ENCODE measurements at places on chromosomes 6 and 20.
A peak's percentile ranks its signal among the peaks of the same experiment; 100 is the strongest.

DNA sequence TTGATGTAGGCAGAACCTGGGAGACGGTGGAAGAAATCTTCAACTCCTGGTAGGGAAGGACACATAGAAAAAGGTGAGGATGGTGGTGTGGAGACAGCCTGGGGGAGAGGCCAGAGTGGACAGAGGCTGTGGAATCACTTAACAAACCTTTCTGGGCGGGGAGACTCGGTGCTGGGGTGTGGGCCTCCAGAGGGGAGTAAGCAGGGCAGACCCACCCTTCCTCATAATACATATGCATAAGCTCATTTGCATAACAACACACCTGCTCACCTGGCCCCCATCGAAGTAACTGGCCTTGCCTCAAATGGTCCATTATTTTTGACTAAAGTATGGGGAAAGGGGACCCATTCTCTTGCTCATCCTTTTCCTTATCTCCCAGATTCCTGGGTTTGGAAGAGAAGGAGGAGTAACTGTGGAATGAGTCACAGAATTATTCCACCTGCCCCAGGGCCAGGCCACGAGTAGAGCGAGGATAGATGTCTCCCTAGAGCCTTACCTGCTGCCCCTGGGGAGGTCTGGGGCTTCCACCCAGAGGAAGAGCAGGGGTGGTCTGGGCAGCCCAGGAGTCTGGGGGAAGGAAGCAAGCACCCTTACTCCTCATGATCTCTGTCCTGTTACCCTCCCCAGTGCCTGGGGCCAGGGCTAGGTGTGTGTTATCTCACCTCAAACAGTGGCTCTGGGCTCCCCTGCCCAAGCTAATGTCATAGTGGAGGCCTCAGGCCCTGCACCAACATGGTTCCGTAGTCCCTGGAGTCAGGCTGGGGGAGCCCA, 10.7 kb upstream of the VEGFA start:
- DNase-seq: peak; percentile 44

- DNase-seq: peak; percentile 44
Measured at GRCh38 chr20:1897965-1898464, 2.8 kb downstream of the SIRPA start.

GRCh38 chr6:138307352-138307751, 70.4 kb upstream of the SMIM28 start:
- DNase-seq: peak; percentile 94

GRCh38 chr20:8094415-8094818, 37.6 kb upstream of the PLCB1 start:
- DNase-seq: no peak

- DNase-seq: no peak
Measured at GRCh38 chr20:9532069-9532838, 17.9 kb downstream of the LAMP5 start.

DNA sequence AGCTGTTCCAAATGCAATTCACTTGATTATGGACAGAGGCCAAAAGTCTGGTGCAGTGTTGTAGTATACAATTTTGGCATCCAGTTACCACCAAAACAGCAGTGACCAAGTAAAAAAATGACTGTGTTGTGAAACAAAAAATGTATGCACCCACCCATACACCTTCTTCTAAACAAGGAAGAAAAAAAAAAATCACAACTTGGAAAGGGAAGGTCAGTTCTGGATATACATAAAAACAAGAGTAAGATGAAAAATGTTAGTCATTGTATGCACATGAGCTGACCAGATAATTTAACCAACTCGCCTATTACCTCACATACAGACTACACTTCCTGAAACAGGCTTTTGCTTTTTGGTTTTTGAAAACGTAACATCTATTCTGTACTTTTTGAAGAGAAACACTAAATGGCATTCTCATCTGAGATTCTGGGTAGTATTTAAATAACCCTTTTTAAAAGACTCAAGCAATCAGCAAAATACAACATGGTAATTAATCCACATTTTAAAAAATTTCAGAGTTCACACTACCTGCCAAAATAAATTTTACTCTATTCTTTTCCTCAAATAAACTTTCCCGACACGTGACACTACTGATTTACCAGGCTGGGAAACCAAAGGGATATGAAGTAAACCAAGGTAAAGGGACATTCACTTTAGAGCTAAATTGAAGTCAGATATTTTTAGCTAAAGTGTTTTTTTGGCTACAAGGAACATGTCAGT, 141.6 kb upstream of the SHLD1 start:
- peak; percentile 57 for DNase-seq

DNA sequence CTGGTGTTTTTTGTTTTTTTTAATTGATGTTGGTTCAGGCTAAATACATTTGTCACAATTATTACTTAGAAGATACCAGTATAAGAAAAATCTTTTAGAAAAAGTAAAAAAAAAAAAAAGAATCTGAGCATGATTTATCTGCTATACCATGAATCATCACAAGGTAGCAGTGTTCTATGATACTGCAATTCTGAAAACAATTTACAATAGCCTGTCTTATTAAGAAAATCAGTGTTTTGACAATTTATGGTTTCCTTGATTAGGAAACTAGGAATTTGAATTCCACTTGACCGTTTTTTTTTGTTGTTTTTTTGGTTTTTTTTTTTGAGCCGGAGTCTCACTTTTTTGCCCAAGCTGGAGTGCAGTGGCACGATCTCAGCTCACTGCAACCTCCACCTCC, 9.3 kb upstream of the MAK start:
- DNase-seq: peak; percentile 16

DNA sequence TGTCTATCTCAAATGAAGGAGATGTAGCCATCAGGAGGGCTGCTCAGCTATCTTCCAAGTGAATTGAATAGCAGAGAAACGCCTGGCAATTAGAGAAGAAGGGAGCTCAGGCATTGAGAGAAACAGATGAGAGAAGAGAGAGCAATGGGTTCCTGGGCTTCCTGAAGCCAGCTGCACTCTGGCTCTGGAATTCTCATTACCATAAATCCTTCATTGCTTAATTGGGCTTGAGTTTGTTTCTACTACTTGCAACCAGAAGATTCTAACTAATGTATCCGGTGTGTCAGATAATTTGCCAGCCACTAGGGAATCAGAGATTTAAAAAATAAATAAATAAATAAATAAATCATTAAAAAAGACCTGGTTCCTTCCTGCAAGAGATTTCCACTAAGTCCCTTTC, 25.0 kb upstream of the CDKAL1 start:
- DNase-seq: no peak

DNA sequence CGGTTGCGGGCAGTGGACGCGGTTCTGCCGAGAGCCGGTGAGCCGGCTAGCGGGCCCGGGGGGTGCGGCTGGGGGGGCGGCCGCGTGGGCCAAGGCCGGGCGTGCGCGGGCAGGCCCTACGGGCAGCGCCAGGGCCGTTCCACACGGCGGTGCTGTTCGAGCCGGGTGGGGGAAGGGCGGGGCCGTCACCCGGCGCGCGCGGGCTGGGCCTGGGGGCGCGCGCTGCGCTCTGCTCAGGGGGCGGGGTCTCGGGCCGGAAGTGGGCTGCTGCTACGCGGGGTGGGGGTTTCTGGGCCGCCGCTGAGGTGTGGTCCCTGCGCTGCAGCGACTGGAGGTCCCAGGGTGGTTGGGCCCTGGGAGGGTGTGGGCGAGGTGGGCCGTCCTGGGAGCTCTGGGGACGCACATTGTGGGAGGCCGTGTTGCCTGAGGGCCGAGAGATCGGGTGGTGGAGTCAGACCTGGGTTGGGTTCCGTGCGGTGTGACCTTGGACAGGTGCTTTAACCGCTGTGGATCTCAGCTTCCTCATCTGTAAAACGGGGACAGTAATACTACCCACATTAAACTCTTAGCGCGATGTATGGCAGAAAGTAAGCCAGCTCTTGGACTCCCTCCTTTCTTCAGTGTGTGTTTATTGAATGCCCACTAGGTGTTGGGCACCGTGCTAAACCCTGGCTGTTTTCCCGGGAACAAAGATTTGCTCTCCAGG, 391 bp downstream of the MAPRE1 start:
- peak; percentile 45 for DNase-seq

DNA sequence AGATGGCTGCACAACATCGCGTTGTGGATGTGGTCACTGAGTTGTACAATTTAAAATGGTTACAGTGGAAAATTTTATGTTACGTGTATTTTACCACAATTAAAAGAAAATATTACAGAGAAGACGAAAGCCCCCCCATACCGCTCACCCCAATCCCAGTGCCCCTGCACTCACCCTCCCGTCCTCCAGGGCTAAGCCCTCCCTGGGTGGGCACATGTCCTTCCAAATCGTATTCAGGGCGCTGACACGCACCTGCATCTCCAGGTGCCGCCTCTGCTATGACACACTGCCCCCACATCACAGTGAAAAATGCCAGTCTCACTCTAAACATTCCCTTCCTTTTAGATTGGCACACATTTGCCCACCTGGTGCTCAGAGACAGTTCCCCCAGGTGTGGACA, 49.4 kb downstream of the PSMG4 start:
- no peak for DNase-seq

DNA sequence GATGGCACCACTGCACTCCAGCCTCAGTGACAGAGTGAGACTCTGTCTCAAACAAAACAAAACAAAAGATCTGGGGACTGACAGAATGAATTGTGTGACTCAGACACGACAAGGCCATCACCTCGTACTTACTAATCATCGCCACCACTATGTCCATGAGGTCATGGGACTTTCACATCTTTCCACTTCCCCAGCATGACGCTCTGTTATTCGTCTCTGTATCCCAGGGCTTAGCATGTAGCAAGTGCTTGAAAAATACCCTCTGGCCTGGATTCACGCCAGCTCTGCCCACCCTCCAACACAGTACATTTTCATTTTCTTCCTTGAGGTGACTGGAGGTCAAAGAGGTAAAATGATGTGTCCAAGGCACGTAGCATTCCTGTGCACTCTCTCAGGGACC, 27.8 kb downstream of the FGD2 start:
- no peak for DNase-seq

DNA sequence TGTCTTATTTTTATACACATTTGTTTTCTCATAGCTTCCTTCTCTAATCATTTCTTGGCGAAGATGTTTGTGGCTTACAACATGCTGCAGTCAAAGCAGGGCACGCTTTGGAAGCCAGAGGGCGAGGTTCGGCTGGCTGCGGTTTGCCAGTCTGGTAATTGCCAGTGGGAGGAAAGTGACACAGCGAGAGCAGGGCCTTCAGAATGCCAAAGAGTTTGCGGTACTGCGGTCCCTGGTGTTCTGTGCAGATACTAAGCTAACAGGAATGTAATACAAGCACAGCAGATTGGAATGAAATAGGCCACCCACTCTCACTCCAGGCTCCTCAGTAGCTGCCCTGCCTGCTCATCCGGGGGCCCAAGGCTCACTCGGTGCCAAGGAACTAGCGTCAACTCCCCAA, 58.7 kb upstream of the TGM3 start:
- DNase-seq: peak; percentile 98

DNA sequence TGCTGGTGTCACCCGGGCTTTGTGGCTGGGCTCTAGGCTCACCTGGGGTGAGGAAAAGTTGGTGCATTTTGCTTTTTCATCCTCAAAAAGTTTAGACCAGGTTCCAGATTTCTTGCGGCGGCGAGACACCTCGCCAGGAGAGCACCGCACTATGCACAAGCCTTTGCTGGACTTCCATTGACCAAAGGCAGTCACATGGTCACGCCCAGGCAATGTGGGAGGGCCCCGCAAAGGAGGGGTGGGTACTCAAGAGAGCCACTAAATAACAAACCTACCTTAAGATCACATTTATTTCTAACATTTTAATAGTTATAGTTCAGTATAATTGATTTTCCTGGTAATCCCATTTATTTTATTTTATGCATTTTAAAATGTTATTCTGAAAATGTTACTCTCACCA, 3.0 kb upstream of the KIF16B start:
- DNase-seq: no peak

GRCh38 chr6:88629838-88630494, 333.5 kb downstream of the RNGTT start:
- no peak for DNase-seq

- no peak for DNase-seq
Measured at GRCh38 chr6:36720251-36721141, 22.9 kb downstream of the RAB44 start.

DNA sequence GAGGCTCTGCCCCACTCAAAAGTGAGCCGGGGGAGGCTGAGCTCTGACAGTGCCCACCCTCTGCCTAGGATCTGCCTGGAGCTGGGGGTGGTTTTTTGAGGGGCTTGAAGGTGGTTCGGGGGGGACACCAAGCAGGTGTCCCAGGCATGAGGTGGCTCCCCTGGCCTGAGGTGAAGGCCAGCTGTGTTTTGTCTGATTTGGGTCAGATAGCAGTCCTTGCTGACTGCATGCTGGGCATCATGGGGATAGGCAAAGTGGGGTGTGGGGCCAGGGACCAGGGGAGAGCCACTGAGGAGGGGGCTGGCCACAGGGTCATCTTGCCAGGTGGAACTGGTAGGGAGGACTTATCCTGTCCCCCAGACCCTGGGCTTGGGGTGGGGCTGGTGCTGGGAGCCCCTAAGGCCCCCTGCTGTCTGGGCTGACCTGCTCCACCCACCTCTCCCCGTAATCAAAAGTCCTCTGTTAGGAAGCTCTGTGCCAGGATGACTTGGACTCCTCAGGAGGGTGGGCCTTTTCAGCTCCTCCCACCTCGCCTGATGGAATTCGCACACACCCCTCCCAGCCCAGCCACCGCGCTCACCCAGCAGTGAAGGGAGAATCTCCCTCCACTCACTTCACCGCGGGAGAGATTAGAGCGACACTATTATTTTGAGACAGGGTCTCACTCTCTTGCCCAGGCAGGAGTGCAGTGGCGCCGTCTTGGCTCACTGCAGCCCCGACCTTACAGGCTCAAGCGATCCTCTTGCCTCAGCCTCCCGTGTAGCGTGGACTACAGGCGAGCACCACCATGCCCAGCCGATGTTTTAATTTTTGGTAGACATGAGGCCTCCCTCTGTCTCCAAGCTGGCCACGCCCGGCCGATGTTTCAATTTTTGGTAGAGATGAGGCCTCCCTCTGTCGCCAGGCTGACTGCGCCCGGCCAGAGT, 1.5 kb upstream of the COL9A3 start:
- peak; percentile 62 for DNase-seq

- DNase-seq: no peak
Measured at GRCh38 chr6:79374308-79374707, 139.8 kb upstream of the HMGN3 start.

GRCh38 chr20:23623666-23624323, 14.0 kb downstream of the CST3 start:
- DNase-seq: peak; percentile 61

- DNase-seq: no peak
Measured at GRCh38 chr6:83062225-83062624, 3.4 kb downstream of the UBE3D start.

DNA sequence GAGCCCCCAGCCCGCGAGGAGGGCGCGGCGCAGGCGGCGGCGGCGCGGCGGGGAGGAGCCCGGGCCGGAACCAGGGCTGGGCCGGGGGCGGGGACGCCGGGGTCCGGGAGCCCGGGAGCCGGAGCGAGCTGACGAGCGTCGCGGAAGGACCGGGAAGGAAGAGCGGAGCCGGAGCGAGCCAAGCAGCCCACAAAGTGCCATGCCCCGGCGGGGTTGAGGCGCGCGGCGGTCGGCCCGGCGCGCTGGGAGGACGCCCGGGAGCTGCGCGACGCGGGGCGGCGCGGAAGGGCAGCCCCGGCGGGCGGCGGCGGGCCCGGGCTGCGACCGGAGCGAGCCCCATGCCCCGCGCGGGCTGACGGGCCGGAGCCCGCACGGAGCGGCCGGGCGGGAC, 289 bp downstream of the FOXP4 start:
- peak; percentile 80 for DNase-seq
